Glutamatergic neuron (in vitro differentiated cells): ENCODE measurements at places on chromosomes 12 and 14. TPM values are rescaled to one million over a fixed set of nuclear protein-coding genes. Genes with fewer than 3 reads are reported as not detected.

SYT1 gene
- total RNA-seq, result 155 TPM

RASSF9 gene
- not detected for total RNA-seq

TMEM119 gene
- 0.15 TPM for total RNA-seq

GLIPR1L2 gene
- not detected for total RNA-seq

PTPN6 gene
- total RNA-seq, result 3.8 TPM

CLEC4D gene
- not detected for total RNA-seq

KCNA5 gene
- not detected for total RNA-seq

L3HYPDH gene
- 6.8 TPM for total RNA-seq

EML5 gene
- total RNA-seq, result 2.1 TPM

SLC4A8 gene
- 80.0 TPM for total RNA-seq

RNASE7 gene
- not detected for total RNA-seq

ADCY4 gene
- not detected for total RNA-seq

CKAP4 gene
- 87.0 TPM for total RNA-seq

GNS gene
- total RNA-seq, result 145 TPM

CCDC197 gene
- total RNA-seq, result not detected

RPS6KL1 gene
- 248 TPM for total RNA-seq

BICDL1 gene
- total RNA-seq, result 56.4 TPM

GALNT8 gene
- total RNA-seq, result 25.3 TPM

SERPINA5 gene
- not detected for total RNA-seq

HVCN1 gene
- 0.71 TPM for total RNA-seq

GARIN6 gene
- not detected for total RNA-seq

FAM90A1 gene
- 0.54 TPM for total RNA-seq

PLA2G1B gene
- not detected for total RNA-seq

HOXC6 gene
- total RNA-seq, result 0.32 TPM

CYP27B1 gene
- 1.7 TPM for total RNA-seq

GALNT16 gene
- total RNA-seq, result 124 TPM

KERA gene
- total RNA-seq, result not detected

DUSP16 gene
- total RNA-seq, result 39.0 TPM

CDK4 gene
- total RNA-seq, result 123 TPM

HSPA2 gene
- total RNA-seq, result 23.9 TPM

KRT6A gene
- not detected for total RNA-seq

SLC7A7 gene
- total RNA-seq, result 1.7 TPM

TTC7B gene
- 83.1 TPM for total RNA-seq

IFNG-AS1 gene
- total RNA-seq, result not detected

KLHL33 gene
- total RNA-seq, result 0.15 TPM

KRT74 gene
- total RNA-seq, result not detected

SLC5A8 gene
- total RNA-seq, result not detected

ITGB7 gene
- not detected for total RNA-seq

CCDC196 gene
- not detected for total RNA-seq

CD163L1 gene
- 36.8 TPM for total RNA-seq

MBIP gene
- total RNA-seq, result 26.7 TPM

ZDHHC22 gene
- total RNA-seq, result 77.3 TPM

NAV3 gene
- 13.6 TPM for total RNA-seq

CAPZA3 gene
- total RNA-seq, result not detected

AQP5 gene
- total RNA-seq, result not detected

TAS2R42 gene
- total RNA-seq, result not detected

HOTAIR gene
- not detected for total RNA-seq

DTX3 gene
- 99.6 TPM for total RNA-seq

COPS7A gene
- 25.9 TPM for total RNA-seq

DERA gene
- 55.6 TPM for total RNA-seq

IL31 gene
- not detected for total RNA-seq

HOXC12 gene
- not detected for total RNA-seq

ASB8 gene
- 43.5 TPM for total RNA-seq

ACRBP gene
- 2.5 TPM for total RNA-seq

CYP46A1 gene
- total RNA-seq, result 2.1 TPM

SPRING1 gene
- total RNA-seq, result 40.8 TPM
